ENCODE measurements at places on chromosomes 12 and 14.

DNA sequence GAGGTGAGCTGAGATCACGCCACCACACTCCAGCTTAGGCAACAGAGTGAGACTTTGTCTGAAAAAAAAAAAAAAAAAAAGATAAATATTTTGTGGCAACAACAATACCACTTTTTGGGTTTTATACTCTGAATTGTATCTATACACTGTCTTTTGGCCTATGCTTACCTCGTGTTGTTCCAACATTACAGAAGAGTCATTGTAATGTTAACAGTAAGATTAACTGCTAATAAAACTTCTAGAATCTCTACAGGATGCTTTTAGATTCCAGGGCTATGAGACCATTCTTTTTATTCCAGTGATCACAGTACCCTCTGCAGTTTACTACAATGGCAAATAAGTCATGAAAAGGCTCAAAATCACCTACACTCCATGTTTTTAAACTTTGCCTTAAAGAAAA, 11.6 kb downstream of the IFT81 start:
- no peak for DNase-seq

DNA sequence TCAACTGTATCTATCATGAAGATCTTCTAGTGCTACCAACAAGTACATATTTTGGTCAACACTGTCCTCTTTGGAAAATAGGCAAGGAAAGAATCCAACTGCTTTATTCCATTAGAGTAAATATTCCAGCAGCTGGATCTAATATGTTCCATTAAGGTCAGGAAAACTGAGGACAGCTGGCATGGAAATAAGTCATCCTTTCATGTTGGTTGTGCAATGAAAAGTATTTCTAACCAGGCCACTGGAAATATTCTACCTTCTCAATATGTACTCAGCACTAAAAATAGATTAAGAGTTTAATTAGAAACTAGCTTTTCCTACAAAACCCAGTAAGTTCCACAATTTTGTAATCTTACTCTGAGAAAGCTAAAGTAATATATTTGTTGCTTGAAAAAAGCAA, 19.6 kb downstream of the HIGD1C start:
- DNase-seq: no peak

DNA sequence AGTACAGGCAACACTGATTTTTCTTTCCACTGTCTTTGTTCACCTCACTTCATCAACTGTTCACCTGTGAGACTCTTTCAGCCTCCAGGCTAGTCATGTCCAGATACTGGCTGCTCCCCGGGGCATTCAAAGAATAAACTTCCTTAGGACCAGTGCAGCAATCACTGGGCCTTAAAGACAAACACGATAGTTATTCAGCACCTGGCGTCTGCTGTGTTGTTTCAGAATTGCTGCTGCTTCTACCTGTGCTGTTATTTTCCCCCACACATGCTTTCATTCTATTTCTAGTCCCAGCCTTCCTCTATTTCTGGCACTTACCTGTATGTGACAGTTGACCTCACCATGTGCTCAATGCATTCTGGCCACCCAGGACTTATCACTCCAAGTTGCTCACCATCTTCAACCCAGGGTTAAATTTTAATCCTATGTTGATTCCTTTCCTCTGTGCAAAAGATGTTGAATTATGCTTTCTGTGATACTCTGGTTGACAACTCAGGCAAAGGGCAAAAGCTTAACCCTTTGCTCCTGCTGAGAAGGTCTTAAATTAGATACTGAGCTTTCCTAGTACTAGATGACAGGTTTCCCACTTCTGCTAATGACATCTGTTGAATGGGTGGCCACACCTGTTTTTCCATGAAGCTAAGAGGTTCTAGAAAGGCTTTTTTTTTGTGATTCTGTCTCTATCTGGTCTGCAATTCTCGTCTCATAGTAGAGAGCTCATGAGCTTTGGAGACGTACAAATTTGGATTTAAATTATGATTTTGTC, 41.4 kb downstream of the PTPRQ start:
- DNase-seq: no peak

GRCh38 chr14:70962935-70963334, 55.7 kb downstream of the PCNX1 start:
- no peak for DNase-seq

DNA sequence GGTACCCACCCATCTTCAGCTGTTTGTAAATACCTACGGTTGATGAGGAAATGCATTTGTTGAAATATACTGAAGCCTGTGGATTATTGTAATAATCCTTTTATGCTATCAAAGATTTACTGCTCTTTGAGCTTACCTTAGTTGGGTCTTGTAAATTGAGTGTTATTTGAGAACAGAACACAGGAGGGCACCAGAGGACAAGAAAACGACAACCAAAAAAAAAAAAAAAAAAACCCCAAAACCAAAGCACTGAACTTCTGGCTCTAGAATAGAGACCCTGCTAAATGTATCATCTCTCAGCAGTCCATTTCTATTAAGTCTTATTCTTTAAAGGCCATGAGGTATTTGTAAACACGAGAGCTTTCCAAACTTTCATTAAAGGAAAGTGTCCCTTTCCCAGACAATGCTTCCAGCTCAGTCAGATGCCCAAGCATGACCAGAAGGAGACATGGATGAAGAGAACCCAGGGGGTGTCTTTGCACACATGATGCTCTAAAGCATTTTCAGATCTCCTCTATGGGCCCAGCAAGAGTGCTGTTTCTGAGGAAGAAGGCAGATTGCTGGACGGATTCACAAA, 763.9 kb downstream of the NRXN3 start:
- DNase-seq: peak; percentile 31

DNA sequence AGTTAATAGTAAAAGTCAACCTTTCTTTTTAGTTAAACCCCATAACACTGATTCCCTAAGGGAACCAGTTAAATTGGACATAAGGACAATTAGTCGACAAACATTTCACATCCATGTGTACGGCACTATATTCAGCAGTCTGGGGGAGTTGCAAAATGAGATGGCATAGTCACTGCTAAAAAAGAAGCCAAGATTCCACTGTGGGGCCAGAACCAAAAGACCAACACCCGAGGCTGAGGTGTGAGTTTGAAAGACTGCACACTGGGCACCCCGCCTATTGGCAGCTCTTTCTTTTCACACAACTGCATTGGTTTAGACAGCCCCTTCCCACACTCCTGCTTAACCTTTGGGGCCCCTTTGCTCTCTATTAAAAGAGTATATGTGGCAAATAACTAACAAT, 16.7 kb downstream of the SETD3 start:
- DNase-seq: no peak

DNA sequence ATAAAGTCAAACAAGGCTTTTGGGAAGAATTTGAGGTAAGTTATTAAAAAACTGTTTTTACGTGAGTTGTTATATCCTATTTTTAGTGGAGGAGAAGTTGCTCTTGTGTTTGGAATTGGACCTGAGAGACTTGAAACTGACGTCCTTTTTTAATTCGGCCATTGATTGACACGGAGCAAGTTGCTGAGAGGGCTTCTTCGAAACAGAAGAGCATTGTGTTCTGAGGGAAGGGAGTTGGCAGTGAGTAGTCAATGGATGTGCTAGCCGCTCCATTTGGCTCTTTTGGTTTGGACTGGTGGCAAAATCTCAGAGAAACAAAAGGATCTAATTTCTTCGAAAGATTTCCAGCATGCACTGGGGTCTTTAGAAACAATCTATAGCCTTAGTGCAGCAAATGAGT, 37.3 kb downstream of the PTPN11 start:
- no peak for DNase-seq

- peak; percentile 5 for DNase-seq
Measured at GRCh38 chr12:76586764-76587395, 27.3 kb upstream of the OSBPL8 start.

GRCh38 chr12:78018171-78018910, 187.6 kb downstream of the NAV3 start:
- no peak for DNase-seq

DNA sequence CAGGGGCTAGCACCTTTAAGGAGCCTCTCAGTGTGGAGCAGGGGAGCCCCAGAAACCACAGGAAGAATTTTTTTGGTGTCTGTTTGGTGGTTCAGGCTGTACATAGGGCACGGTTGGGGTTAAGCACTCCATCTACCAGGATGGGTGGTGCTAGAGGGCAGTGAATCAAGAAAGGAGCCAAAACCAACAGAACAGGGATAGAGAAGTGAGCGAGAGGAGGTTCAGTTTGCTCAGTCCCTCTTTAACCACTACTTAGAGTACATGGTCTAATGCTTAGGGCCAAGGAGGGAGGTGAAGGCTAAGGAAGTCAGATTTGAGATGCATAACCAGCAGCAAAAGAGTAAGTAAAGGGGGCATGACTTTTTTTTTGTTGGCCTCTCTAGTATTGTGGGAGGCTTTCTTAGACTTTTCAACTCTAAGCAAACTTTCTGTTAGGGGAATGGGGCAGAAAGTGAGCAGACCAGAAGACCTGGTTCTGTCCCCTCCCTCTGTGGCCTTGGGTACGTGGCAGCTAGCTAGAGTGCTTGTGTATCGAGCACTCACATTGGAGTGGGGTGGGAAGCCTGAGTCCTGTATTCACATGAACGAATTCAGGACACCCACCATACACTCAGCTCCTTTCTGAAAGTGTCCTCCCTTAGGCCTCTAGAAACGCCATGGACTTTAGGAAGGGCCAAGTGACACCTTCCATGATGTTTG, 6.6 kb upstream of the NPFF start:
- DNase-seq: no peak

DNA sequence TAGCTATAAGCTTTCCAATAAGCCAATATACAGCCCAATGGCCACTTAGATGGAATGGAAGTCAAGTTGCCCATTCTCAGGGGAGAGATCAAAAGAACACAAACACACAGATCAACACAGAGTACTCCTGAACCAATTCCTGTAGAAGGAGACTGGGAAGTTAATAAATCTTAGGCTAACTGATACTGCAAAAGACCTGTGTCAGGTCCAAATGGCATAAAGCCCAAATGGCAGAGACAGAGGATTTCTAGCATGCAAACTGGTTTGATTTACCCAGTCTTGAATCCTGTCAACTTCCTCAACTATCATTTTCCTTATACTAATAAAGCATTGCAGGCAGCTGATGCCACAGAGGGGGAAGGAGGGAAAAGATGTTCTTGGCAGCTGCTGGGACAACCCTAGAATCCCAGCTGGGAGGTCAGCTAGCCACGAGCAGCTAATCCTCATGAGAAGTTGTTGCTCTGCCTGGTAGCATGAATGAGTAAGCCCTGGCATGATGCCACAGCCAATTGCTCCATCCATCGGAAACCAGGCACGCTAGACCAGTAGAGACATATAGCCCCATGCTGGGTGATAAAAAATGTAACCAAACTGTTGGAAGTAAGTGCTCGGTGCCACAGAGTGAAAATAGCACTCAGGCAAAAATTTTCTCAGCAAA, 26.2 kb downstream of the ANG start:
- DNase-seq: no peak

Data from DMS79 treated with DMSO at 0.1 percent for 48 hours (cell line).